Activated CD4-positive, alpha-beta T cell treated with anti-CD3 and anti-CD28 coated beads, Interleukin-2, Interleukin-4, amounts not matched to agents 100 ng/mL and 50 ng/mL, durations not matched to agents 16 hours and 8 hours (primary cell): ENCODE measurements at places on chromosomes 2 and 18.
A peak's percentile ranks its signal among the peaks of the same experiment; 100 is the strongest.

GRCh38 chr2:5472673-5473072 lies 219.5 kb upstream of the SOX11 start:
- no peak for DNase-seq

DNA sequence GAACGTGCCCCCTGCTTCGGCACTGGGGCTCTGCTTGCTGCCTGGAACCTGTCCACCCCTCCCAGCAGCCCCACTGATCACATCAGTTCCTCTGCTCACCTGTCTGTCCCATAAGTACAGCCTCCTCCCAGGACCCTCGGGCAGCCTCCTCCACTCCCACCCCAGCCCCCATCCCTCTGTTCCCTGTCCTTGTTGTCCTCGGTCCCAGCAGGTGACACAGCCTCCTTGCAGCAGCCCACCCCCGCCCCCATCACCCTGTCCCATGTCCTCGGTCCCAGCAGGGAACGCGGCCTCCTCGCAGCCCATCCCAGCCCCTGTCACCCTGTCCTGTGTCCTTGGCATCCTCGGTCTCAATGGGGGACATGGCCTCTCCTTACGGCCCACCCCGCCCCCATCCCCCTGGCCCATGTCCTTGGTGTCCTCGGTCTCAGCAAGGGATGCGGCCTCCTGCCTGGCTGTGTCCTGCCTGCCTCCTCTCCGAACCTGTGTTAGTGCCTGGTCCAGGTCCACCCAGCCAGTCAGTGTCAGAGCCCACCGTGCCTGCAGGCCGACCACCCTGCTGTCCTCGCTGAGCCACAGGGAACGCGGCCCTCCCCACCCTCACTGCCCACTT lies 4.3 kb upstream of the OTOS start:
- DNase-seq: no peak

DNA sequence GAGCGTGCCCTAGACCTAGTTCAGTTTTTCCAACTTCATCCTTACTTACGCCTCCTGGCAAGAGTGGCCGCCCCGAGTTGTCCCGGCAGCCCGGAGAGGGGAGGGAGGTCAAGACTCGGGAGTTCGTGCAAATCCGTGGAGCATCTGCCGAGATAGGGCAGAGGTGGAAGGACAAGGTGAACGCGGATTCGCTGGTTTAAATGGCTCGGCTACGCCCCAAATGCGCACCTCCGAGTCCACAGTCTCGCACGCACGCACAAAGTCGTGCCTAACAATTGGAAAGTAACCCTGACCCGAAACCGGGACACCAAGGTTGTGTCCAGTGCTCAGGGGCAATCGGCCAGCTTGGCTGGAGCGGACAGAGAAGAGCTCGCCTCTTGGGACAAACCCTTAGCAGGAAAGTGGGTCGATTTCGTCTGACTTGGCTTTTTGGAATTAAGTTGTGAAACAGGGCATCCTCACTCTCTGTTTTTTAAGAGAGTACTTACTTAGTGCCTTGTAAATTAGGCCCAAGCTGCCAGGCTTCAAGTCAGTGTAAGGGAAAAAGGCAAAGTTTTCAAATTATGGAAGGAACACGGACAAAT lies 726 bp upstream of the SS18 start:
- peak; percentile 70 for DNase-seq

- no peak for DNase-seq
These were observed 47.4 kb upstream of the DNAJC10 start for GRCh38 chr2:182668671-182669070.

DNA sequence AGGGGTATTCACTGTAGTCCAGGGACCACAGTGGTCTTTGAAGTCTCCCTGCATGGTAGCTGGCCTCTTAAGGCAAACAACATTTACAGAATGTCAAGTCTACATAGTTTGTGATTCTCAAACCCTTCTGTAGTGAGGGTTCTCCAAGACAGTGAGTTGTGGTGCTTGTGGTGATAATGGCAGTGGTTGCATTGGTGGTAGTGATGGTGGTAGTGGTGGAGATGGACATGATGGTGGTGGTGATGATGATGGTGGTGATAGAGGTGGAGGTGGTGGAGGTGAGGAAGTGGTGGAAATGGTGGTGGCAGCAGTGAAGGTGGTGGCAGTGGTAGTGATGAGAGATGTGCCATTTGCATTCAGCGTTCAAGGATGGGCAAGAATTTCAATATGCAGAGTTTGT lies 104.9 kb downstream of the TACR1 start:
- no peak for DNase-seq

DNA sequence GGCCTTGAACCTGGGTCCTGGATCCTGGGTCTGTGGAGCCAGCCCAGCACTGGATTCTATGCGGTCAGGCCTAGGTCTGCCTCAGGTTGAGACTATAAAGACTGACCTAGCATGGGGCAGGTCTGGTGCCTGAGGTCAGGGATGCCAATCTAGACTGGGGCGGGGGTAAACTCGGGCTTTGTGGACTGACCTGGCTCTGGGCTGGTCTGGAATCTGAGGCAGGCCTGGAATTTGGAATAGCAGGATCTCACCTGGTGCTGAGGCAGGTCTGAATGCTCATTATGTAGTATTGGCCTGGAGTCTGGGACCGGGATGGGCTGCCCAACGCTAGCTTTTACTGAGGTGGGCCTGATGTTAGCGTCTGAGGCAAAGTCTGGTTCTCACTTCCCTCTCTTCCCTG lies 256.0 kb downstream of the KIAA1328 start:
- DNase-seq: no peak

DNA sequence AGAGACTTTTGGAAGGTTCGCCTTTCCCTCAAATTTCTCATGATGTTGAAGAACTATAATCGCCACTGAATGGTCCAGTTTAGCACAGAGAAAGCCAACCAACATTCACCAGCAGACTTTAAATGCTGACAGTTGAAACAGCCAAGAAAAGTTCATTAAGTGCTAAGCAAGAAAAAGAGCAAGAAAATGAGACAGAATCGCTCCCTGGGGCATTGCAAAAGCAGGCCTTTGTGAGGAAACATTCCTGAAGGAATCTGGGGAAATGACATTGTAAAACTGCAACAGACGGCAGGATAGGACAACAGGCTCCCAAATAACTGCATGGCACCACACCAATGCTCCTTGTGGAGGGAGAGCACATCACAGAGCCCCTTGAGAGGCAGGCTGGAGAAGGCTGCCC lies 269.3 kb upstream of the ID2 start:
- DNase-seq: no peak

DNA sequence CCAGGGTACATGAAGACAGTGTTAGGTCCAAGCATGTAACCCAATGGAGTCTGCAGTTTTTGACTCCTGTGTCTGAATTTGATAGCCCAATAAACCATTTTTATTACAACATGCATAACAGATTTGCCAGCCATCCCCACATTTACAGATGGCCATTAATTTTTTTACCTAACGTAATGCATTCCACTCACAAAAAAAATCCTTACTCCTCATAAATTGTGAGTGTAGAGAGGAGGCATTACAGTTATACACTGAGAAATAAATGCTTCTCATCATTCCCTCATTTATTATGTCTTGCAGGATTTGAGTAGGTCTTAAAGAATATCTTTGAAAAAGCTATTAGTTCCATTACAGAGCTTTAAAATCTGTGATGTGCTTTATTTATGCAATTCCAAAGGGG lies 193.8 kb downstream of the CMPK2 start:
- no peak for DNase-seq
